ENCODE measurements at places on chromosomes 5 and 9.

GRCh38 chr5:88883836-88884607, 1.0 kb upstream of the MEF2C start:
- DNase-seq: no peak

DNA sequence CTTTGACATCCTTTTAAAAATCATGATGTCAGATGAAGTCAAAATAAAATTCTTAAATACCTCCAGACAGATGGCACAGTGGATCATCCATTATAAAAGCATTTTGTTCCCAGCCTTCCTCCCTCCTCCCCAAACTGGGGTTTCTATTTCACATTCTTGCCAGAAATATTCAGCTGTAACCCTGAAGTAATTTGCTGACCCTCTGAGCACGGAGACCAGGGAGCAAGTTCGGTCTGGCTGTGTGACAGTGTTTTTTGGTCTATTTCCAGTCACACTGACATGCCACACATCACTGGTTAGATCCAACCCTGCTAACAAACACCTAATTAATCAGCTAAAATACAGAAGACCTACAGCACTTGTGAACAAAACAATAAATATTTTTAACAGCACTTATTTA, 126.2 kb upstream of the DMRT1 start:
- DNase-seq: no peak

GRCh38 chr9:93633492-93634221, 57.3 kb downstream of the PHF2 start:
- no peak for DNase-seq

- no peak for DNase-seq
Observed at GRCh38 chr5:147390654-147391225, 119.1 kb downstream of the DPYSL3 start.

- no peak for DNase-seq
Observed at GRCh38 chr9:121676926-121677325, 25.5 kb downstream of the DAB2IP start.

DNA sequence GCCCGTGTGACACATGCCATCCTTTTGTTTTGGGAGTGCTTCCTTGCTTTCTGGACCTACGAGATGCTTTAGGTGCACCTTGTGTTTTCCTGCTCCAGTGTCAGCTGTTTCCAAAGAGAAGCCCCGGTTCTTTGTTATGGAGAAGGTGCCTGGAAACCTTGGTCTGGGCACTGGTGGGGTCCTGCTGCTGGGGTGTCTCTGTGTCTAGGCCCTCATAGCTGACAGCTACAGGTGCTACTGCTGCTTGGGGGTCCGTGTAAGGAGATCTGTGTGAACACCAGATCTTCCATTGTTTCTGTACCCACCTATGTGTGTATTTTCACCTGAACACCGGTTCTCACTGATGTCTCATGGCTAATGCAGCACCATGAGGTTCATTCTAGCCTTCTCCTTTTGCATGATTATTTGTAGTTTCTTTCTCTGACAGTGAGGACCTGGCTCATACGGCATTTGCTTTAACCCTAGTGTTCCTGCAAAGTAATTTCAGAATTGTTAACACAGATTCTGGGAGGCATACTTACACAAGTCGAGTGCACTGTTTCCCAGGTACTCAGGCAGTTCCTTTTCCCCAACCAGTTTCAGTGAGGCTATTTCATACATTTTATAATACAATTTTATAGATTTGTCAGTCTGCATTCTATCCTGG, 13.2 kb upstream of the FAM120AOS start:
- DNase-seq: no peak

- no peak for DNase-seq
Observed at GRCh38 chr5:128241051-128241695, 157.6 kb downstream of the SLC12A2 start.

DNA sequence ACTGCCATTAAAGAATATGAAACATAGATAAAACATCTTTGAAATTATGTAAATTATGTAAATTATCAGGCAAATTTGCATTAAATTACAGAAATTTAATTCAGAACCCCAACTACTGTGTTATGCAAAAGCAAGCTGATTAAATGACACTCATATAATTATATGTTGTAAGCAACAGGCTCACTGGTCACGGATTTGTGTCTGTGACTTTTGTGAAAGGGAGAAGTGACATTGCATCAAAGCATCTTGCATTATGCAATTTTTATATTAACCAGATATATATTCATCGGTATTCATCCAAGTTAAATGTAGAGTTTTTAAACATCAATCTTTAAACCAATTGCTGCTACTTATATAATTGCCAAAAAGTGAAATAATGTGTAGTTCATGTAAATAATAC, 13.0 kb upstream of the GLIPR2 start:
- DNase-seq: no peak

DNA sequence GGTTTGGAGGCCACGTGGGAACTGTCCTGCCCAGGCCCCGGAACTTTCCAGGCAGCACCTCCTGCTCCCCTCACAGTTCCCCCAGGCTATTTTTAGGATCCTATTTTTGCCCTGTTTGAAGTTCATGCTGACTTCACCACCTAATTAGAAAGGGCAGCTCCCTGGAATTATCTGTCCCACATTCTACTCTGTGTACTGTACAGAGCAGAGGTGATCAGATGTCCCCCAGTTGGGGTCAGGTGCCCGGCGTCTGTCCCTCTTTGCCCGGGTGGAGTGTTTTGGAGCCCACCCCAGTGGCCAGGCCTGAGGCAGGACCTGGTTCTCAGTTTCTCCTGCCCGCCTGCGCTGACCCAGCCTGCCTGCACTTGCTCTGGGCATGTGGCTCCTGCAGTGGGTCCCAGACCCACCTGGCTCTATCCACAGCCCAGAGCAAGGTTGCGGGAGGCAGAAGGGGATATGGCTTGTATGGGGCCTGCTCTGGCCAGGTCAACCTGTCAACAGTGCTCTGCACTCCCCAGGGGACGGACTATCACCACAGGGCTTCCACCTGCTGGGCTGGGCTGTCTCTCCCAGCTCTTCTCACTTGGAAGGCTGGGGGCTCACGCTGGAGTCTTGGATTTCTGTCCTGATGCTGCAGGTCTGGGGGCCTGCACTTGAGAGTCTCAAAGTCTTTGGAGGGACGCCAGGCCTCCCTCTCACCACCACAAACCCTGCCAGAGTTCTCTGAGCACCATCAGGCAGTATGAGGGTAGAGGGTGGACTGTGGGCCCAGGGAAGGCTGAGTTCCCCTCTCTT, 268.3 kb downstream of the GADD45G start:
- no peak for DNase-seq

- no peak for DNase-seq
Observed at GRCh38 chr5:146240951-146241350, 37.5 kb downstream of the RBM27 start.

DNA sequence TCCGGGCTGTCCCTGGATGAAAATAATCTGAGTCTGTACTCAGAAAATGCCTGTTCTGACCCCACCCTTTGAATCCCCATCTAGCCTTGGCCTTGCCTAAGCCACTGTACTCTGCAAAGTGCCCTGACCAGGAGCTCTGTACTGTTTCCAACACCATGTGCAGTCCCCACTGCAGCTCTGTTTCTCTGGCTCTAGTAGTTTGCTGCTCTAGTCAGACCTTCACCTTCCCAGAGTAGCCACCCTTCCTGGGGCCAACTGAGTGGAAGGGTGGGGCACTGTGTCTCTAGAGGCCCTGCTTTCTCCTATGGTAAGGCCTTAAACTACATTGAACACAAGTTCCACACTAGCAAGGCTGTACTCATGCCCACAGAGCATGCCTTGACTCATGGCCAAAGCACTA, 31.9 kb downstream of the P4HA2 start:
- DNase-seq: no peak

- no peak for DNase-seq
Observed at GRCh38 chr9:129713402-129713679, 39.5 kb downstream of the PTGES start.

- no peak for DNase-seq
Observed at GRCh38 chr9:14956208-14956607, 46.0 kb upstream of the FREM1 start.

DNA sequence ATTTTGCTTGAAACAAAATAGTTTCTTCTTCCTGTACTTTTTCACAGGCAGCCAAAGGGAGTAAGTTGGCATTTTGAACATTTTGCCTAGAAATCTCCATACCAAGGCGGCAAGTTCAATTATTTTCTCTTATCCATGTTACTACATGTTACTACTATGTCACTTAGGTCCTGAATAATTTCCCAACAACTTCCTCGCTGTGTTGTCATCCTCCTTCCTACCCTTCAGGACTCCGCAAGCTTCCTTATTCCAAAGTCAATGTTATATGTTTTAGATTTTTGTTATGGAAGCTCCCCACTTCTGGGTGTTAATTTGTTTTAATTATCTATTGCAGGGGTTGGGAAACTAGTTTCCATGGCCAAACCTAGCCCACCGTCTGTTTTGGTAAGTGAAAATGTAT, 9.9 kb upstream of the B4GALT1 start:
- no peak for DNase-seq

GRCh38 chr5:54845567-54845941, 139.8 kb downstream of the ESM1 start:
- DNase-seq: no peak

- DNase-seq: peak; percentile 82
Observed at GRCh38 chr9:127970401-127971313, 10.1 kb downstream of the EEIG1 start.

DNA sequence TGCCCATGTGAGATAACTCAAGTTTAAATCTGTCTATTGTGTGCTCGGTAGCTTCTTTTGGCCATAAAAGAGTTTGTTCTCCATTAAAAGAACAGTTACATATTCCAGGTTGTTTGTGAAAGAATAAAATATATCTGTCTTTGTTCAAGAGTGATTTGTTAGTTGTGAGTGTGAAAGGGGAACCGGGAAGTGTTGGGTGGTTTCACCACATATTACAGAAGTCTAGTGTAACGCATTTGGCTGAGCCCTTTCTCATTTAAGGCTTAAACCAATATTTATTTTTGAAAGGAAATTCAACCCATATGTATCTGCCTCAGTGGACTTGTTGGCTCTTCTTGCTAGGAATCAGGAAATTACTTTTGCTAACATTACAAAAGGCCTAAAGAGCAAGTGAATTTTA, 54.1 kb upstream of the DMRTA1 start:
- DNase-seq: no peak

DNA sequence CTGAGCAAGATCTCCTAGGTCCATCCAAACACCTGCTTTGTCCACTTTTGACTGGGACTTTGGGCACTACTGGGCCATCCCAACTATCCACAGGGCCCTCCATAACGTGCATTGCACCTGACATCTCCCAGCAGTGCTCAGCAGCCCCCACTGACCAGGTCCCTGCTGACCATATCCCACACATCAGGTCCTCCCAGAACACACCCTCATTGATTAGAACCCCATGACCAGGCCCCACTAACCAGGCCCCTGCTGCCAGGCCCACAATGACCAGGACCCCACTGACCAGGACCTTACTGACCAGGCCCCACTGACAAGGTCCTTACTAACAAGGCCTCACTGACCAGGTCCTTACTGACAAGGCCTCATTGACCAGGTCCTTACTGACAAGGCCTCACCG, 93.9 kb upstream of the CTSV start:
- no peak for DNase-seq

DNA sequence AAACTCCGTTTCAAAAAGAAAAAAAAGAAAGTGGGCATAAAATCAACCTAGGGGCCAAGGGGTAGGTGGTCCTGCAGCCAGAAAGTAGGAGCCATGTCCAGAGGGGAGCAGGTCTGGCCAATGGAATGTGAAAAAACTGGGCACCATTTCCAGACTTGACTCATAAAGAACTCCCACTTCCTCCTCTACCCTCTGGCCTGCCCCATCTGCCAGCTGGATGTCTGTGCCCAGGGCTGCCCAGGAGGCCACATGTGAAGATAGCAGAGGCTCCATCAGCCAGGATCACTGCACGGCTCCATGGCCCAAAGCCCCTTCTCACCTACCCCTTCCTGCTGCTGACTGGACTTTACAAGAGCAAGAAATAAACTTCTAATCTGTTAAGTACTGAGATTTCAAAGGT, 42.1 kb upstream of the EEIG1 start:
- no peak for DNase-seq

- no peak for DNase-seq
Observed at GRCh38 chr5:136155078-136155477, 22.4 kb downstream of the SMAD5 start.

GRCh38 chr5:169809281-169809680, 171.0 kb downstream of the INSYN2B start:
- DNase-seq: no peak

DNA sequence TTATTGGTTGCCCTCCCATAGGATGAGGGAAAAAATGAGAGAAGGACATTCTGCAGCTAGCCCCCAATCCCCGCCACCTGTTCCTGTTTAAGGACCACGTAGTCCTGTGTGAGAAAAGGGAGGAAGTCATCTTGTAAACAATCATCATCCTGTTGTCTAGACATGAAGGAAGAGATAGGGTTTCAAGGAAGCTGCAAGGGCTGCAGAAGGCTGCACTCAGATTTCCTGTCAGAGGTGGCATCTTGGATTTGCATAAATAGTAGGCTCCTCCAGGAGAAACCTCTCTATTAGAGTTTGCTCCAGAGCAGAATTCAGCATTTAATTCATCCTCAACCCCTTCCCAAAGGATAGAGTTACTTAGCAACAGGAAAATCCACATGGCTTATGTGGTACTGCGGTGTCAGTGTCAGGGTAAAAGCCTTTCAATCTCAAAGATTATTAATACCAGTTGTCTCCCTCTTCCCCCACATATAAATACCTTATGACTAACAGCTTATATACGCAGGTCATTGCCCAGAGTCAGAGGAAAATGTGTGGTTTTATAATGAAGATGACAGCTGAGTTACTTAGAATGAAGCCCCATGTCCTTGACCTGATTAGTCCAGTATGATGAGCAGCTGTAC, 4.6 kb upstream of the DNAJC18 start:
- peak; percentile 60 for DNase-seq

DNA sequence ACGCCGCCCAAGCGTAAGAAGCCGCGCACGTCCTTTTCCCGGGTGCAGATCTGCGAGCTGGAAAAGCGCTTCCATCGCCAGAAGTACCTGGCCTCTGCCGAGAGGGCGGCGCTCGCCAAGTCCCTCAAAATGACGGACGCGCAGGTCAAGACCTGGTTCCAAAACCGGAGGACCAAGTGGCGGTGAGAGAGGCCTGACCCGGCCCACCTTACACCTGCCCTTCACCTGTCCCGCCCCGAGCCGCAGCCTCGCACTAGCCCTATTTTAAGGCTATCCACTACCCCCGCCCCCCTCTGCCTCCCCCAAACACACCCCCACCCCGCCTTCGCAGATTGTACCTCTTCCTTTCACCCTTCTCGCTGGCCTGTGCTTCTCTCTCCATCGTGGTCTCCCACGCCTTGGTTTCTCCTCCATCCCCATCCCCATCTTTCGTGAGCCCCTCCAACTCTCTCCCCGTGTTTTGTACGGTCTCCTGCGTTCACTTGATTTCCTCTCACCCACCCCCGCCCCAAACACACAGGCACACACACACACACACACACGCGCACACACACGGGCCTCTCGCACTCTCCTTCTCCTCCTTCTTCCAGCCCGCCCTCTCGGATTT, 1.3 kb downstream of the TLX3 start:
- no peak for DNase-seq

GRCh38 chr5:179264783-179265513, 80.3 kb downstream of the ADAMTS2 start:
- DNase-seq: no peak

DNA sequence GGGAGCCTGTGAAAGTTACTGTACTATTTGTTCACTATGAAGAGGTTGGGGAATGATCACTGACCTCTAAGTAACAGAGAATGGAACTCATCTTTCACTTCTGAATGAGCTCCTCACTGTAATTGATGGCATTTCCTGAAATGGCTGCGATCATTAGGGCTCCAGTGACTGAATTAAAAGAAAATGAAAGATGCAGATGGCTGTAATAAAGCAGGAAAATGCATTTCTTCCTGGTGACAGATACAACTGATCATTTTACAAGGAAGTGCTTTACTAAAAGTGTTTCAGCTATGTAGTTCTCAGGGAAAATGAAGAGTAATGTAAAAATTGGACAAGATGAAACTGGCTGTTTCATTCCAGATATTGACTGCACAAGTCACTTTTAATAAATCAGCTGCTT, 1200.6 kb upstream of the NUDT12 start:
- DNase-seq: no peak
